Fibroblast of the aortic adventitia (primary cell): ENCODE measurements at places on chromosomes 5 and 9. TPM values are rescaled to one million over a fixed set of nuclear protein-coding genes. Genes with fewer than 3 reads are reported as not detected.

The NUTM2G gene
- total RNA-seq = not detected in 2 replicates

The NOXA1 gene
- 0.36 and 0.74 TPM in 2 replicates for total RNA-seq

The ZNF367 gene
- 0.33 and 31.3 TPM in 2 replicates for total RNA-seq

The MYMK gene
- total RNA-seq = not detected in 2 replicates

The LHX6 gene
- total RNA-seq = not detected in 2 replicates

The TNFSF8 gene
- not detected in 2 replicates for total RNA-seq

The MTX3 gene
- 10.7 and 23.4 TPM in 2 replicates for total RNA-seq

DNA sequence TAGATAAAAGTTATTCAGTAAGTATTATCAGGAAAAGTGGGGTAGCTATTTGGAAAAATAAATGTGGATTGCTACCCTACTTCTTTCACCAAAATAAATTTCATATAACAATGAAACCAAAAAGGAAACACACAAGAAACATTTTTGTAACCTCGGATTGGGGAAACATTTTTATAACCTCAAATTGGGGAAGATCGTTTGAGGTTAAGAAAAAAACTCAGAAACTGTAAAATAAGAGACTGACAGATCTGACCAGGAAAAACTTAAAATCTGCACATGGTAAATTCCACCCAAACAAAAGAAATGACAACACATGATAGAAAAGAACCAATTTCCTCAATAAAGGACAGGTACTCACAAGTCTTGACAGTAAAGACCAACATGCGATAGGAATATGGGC lies 13.5 kb downstream of the EFCAB9 start:
- DNase-seq = no peak

- DNase-seq = peak; percentile 47
Observed at GRCh38 chr9:76223749-76224340, 170.4 kb downstream of the RFK start.

DNA sequence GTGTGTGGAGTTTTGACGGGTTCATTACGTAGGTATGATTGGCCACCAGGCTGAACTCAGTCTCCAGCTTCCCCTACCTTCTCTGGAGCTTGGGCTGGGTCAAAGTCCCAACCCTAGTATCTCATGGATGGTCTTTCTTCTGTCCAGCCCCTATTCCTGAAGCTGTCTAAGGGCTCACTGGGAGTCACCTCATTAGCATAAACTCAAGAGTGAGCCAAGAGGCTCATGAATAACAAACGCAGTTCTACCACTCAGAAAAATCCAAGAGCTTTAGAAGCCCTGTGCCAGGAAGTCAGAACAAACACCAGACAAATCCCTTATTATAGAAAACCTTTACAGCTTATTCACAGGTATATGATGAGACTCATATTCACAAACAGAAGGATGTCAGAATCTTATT lies 180.3 kb upstream of the NFIL3 start:
- no peak for DNase-seq

GRCh38 chr5:91885291-91886265 lies 502.5 kb upstream of the ARRDC3 start:
- DNase-seq = no peak

GRCh38 chr5:1983401-1983800 lies 100.7 kb upstream of the IRX4 start:
- DNase-seq = no peak

- no peak for DNase-seq
Observed at GRCh38 chr5:56516035-56516434, 282.9 kb upstream of the ANKRD55 start.

DNA sequence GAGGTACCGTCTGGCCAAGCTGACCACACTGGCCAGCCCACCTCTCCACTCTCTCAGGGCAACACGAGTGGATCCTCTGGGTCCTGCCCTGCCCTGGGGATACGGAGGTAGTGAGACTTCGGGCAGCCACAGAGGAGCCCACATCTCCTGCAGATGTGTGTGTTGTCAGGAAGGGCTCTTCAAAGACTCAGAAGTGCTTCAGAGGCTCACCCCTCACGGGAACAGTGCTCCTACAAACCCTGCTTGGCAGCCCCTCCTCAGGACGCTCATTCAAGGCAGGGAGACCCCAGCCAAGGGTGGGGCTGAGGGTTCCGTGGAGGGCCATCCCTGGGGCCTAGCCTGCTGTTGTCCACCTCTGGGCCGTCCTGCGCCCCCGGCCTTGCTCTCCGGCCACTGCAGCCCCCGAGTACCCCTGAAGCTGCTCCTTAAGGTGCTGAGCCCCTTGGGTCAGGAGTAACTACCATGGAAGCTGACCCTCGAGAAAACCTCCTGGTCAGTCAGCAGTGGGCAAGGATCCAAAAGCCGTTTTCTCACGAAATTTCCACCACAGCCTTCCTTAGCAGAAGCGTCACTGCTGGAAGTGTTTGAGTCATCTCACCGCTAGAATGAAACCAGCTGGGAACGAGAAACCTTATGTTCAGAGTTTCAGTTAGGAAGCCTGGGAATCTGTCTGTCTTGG lies 23.2 kb upstream of the LRRC14B start:
- DNase-seq = peak; percentile 91

DNA sequence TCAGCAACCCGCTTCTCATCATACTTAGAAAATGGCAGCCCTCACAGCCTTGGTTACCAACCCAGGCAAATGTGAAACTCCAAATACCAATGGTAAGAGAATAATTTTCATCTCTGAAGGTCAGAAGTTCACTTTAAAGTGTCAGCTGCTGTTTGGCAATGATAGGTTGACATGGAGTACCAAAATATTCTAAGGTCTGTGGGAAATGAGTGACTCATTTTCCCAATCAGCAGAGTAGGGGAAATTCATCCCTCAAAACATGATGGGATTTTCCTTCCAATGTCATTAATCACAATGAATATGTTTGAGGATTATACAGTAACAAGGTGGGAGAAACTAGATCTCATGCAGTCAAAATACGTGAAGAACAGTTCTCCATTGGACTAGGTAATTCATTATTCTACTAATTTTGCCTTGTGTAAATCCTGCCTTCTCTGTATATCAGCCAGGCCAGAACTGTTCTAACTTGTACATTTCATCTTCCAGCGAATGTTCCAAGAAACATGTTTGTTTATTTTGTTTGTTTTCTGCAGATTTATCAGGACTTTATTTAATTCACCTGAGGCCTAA lies 53.1 kb upstream of the ERBIN start:
- peak; percentile 33 for DNase-seq

DNA sequence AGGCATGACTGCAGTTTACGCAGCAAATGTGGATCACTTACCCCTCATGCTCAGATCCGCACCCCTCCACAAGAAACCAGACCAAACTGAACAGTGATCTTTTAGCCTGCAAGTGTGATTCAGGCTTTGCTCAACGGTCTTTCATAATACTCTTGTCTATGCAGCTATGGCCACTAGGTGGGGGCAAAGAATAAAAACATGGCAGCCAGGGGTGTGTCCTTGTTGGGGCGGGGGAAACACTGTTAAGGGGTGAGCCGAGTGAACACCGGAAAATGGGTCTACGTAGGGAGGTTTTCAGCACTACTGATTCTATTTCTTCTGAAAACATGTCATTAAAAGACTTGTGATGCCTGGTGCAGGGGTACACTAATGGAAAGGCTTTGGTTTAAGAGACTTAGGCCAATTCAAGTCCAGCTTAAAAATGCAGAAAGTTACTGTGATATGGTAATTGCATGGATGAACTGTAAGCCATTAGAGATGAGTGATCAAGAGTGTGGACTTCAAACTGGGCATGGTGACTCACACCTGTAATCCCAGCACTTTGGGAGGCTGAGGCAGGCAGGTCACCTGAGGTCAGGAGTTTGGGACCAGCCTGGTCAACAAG lies 49.9 kb upstream of the GPR151 start:
- peak; percentile 64 for DNase-seq

GRCh38 chr5:126544087-126544740 lies 50.8 kb downstream of the ALDH7A1 start:
- DNase-seq = peak; percentile 29

- no peak for DNase-seq
Observed at GRCh38 chr5:31944684-31945445, 229.3 kb downstream of the GOLPH3 start.

DNA sequence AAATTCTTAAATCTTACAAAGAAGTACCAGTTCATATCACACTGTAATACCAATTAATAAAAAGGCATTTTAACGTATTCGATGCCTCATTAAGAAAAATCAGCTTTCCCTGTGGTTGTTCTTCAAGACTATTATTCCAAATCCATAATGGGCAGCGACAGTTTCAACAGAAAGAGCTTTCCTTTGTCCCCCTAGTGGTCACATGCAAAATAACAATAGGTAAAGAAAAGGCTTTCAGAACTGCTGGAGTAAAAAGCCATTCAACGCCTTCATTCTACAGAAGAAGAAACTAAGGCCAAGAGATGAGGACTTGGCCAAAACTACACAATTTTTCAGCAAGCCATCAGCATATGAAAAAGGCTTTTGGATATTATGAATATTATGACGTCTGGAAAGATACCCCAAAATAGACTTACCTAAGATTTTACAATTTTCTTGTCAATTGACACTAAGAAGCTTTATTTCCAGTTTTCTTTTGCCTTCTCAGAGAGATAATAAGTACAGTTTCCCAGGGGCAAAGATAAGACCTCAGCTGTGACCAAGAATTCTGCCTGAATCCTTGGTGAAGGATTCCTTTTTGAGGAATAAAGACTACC lies 6.7 kb upstream of the CDH6 start:
- peak; percentile 74 for DNase-seq

DNA sequence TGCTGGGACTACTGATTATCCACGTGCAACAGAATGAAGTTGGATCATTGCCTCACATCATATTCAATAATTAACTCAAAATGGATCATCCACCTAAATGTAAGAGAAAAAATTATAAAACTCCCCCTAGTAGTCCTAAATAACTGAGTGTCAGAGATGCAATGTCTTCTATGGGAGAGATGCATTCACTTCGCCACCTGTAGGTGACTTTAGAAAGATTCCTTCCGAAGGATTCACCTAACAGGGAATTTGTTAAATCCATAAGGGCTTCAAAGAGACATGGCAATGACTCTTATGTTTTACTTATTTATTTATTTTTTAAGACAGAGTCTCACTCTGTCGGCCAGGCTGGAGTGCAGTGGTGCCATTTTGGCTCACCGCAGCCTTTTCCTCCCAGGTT lies 526.0 kb downstream of the MTRR start:
- no peak for DNase-seq

DNA sequence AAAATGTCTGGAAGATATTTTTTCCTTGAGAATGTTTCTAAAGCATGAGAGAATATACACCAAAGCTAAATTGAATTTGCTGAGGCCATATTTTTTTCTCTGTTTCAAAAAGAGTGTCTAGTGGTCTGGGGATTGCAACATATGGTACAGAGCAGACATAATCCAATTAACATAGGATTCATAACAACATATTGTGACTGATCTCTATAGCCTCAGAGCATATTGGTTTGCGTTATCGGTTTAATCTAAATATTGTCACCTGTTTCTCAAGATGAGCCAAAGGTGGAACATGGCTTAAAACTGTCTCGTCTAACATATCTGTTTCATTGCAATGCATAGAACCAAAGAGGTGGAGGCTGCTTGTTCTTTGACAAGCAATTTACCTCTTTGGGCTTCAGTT lies 3.9 kb downstream of the PPP3R2 start:
- no peak for DNase-seq

DNA sequence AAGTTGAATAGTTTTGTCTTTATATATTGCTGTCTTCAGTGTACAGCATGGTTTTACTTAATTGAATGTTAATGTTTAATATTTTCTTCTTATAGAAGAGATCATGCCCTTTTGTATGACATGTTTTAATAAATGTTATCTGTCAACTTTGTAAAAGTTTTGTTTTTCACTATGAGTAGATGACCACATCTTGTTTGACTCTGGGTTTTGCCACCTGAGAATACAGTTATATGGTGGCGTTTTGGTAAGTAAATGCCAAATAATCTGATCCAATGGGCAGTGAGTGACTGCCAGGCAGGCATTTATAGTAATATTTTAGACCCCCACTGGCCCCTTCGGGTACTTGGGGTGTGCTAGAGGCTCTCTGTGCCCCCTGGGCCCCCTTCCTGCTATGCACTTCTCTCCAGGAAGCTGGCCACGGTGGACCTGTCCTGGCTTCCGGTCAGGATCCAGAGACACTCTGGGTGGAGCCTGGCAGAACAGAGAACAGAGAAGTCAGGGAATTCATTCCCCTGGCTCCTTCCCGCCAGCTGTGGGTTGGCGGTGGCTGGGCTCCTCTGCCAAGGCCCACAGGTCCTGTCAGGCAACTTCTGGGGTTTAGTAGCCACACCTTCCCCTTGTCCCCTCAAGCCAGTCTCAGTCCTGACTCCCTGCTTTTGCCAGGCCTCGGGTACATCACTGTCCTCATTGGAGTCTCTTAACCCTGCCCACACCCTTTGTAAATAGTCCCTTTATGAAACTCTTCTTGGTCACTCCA lies 22.2 kb upstream of the ZBTB34 start:
- DNase-seq = no peak

DNA sequence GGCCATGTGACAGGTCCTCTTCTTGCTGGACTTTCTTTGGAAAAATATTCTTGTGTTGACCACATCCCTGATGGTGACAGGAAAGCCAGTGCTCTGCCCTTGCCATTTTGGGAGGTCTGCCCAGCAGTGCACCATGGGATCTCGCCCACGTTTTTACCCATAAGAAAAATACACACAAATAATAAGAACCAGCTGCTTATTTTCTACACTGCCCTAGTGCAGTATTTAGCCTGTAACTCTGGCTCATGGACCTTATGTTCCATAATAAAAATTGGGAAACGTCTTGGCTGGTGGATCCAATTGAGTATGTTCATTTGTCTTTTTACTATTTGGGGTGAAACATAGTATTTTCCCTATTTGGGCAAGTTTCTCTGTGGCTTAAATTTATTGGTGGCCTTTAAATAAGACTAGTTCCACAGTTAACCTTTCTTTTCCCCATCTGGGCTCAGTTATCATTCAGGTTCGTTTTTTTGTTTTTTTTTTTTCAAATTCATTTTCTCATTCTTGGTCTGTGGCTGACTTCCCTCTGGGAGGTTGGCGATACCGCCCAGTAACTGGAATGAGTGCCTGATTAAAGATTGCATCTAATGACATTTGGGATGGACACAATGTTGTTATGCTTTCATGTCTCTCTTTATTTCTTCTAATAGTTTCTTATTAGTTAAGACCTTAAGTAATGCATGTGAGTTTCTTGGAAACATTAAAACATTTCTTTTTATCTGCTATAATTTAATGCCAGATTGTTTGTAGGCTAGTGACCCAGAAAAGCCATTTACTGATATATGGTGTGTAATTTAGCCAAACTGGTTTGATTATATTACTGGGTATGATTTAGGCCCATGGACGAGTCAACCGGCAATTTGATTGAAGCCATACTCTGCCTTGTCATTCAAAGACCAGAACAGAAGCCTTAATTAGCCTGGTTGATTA lies 163.7 kb downstream of the FGF10 start:
- no peak for DNase-seq

DNA sequence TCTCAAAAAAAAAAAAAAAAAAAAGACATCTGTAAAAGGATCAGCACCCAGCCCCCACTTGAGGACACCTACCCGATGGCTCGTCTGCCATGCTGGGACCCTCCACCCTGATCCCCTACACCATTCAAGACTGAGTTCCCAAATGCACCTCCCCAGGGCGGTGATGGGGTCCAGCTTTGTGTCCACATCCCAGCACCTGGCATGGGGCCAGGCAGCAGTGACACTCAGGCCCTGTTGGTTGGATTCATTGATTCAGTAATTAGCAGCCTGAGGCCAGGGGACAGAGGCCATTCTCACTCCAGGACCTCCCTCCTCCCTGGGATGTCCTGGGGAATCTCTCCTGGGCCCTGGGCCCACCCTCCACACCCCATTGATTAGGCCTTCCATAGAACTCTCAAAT lies 88.8 kb upstream of the RUFY1 start:
- DNase-seq = no peak

GRCh38 chr9:95556521-95556920 lies 39.8 kb upstream of the PTCH1 start:
- no peak for DNase-seq

- no peak for DNase-seq
Observed at GRCh38 chr9:105121861-105122430, 122.5 kb upstream of the SLC44A1 start.

- peak; percentile 38 for DNase-seq
Observed at GRCh38 chr5:60487476-60487875, 212.5 kb downstream of the DEPDC1B start.
